Panc1 (cell line): ENCODE measurements at places on chromosomes 1 and 21.

DNA sequence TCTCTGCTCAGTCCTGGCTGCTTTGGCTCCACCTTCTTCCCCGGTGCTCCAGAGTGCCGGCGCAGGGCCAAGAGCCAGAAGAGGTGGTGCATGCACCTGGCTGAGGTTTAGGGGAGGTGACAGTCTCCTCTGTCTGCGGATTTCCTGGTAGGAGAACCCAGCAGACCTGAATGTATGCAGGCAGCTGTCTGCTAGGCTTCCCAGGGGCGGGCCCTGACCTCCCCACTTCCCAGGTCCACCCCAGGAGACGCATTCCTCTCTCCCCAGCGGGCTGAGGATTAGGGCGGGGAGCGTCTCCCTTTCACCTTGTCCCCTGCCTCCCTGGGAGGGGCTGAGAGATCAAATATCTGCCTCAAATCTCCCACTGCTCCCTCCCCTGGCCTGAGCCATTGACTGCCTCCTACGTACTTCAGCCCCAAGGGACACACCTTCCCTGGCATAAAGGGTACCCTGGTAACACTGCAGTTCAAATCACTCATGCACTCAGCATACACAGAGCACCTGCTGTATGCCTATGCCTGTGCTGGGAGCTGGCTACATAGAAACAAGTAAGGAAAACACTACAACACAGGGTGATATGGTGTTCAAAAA lies 27.5 kb downstream of the DMBX1 start:
- no peak for DNase-seq

DNA sequence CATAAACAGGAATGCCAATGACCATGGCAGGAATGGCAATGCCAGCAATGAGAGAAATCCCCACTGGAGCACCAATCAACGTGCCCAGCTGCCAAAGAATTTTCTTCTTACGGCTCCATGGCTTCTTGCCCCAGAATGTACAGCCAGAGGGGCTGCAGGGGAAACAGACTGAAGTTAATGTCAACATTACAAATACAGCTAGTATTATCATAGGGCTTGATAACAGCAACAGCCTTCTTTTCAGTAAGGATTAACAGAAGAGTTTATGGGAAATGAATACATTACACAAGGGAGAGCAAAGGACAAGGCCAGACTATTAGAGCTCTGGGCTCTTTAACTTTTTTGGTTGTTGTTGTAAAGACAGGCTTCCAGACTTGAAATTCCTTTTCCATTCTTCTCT lies 18.2 kb downstream of the RNF19B start:
- no peak for DNase-seq

DNA sequence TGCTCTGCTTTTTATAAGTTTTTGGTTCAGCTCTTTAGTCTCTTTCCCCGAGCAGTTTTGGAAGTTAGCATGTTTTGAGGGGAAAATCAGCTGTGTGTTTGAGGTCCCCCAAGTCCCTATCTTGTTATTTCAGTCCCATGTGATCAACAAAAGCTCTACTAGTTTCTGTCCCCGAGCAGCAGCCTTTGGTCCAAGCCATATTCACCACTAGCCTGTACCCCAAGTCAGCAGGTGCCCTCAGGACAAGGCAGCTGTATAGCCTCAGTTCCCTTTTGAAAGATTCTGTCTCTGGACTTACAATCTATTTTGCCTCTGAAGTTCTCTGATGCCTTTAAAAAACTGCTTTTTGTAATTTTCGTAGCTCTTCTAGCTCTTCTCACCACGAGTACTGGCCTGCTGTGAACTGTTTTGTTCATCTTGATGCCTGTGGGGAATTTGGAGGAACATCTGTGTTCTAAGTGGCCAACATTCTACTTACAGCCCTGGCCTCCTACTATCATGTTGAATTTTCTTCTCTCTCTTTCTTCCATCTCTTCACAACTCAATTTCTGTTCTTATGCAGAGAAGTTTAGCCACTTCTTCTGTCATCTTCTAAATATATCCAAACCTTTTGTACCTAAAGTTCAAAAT lies 16.7 kb downstream of the UAP1 start:
- no peak for DNase-seq

- DNase-seq = no peak
These were observed 214.7 kb upstream of the PTGFR start for GRCh38 chr1:78275906-78276685.

GRCh38 chr1:69129538-69129937 lies 438.2 kb upstream of the LRRC7 start:
- no peak for DNase-seq

DNA sequence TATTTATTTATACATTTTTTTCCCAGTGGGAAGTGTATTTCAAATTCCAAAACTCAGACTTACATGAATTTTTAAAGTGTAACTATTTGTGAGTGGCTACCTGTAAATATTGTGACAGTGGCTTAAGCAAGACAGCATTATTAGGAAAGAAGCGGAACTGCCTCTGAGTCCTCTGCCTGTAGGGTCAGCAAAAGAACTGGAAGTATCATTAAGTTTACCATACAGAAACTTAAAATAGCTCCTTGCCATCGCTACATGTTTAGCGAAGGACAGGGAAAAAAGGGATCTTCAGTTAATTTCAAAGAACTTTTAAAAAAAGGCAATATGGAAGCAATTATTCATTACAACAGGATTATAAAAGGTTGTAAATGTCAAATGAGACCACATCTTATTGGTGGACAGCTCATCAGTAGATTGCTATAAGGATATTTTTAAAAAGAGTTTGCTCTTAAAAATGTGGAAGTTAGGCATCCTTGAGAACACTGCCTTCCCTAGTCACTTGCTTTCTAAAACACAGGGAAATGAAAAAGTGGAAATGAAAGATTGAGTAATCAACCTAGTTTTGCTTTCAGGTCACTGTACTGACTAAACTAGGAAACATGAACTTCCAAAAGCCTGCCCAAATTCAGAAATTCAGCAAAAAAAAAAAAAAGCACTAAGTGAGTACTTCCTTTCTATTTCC lies 39.2 kb downstream of the NSL1 start:
- DNase-seq = no peak

GRCh38 chr1:64136296-64136695 lies 67.1 kb upstream of the UBE2U start:
- no peak for DNase-seq

DNA sequence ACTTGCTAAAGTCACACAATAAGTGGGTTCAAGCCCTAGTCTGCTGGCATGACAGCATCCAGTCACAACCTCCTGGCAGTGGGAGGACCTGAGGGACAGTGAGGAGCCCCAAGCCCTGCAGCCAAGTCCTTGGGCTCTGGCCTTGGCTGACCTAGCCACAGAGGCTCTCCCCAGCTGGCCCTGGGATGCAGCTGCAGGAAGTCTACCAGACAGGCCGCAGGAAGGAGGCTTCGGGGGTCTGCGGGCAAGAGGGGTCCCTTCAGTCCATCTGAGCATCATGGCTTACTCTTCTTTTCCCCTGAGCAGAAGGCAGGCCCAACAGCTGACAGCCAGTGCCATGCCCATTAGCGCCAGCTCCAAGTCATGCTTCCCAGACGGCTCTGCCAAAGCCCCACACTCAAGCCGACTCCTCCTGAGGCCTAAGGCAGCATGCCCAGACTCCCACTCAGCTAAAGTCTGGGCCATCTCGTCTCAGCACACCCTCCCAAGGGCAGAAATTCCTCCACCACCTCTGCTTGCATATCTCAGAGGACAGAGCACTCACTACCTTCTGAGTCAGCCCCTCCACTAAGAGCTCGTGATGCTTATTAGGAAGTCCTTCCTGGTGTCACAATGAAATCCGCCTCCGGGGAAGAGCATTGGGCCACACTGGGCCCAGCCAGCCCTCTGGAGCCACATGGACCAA lies 20.1 kb downstream of the SLC1A7 start:
- DNase-seq = no peak

DNA sequence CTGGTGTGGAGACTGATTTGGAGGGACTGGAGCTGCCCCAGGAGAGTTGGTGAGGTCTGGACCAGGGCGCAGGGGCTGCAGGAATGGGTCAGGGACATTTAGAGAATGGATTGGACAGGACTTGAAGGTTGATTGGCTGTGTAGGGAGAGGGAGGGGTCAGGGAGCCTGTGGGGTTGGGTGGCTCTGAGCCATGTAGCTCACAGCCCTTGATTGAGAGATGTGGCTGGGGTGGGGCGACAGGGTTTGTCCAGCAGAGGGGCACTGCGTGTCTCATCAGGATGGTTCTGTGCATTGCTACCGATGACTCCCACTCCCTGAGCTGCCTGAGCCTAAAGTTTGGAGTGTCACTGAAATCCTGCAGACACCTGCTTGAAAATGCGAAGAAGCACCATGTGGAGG lies 12.1 kb downstream of the AZIN2 start:
- DNase-seq = no peak

DNA sequence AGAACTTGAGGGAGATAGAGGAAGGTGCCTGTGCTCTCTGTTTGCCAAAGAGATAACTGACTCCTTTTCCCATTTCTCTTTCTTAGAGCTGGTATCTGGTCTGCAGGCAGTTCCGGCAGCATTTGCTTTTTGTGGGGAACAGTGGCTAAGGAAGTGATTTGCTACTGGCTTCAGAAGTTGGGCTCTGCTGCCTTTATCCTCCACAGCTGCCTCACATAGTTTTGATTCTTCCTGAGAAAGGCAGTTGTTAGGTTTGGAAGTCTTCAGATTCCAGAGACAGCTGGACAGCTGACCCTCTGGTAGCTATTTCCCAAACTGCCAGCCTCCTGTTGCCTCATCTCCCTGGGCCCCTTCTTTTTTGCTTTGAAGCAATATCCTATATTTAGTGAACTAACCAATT lies 62.6 kb upstream of the MACF1 start:
- no peak for DNase-seq

- DNase-seq = no peak
These were observed 138.5 kb downstream of the SLC45A1 start for GRCh38 chr1:8456308-8456912.

- no peak for DNase-seq
These were observed 50.7 kb downstream of the UMODL1 start for GRCh38 chr21:42121794-42122193.
